ENCODE measurements at places on chromosomes 12 and 14.

- H3K4me3 ChIP-seq: no peak overlapping the region
- peaks cover 7% of the 10 kb centered on the region for H3K4me1 ChIP-seq
- no peak overlapping the region for H3K27ac ChIP-seq
- DNase-seq: no peak
Measured at GRCh38 chr12:53579545-53579955, 46.6 kb downstream of the ATF7 start.

- no peaks in the 10 kb centered on the region for H3K4me1 ChIP-seq
- H3K4me3 ChIP-seq: no peak overlapping the region
- H3K27me3 ChIP-seq: peaks cover 2% of the 10 kb centered on the region
- H3K27ac ChIP-seq: no peak overlapping the region
- H3K36me3 ChIP-seq: no peaks in the 10 kb centered on the region
- DNase-seq: no peak
Measured at GRCh38 chr14:83960832-83961512, 1569.0 kb upstream of the FLRT2 start.

- H3K27ac ChIP-seq: peak overlapping the region; percentile 57
- no peaks in the 10 kb centered on the region for H3K36me3 ChIP-seq
- peaks cover 45% of the 10 kb centered on the region for H3K4me1 ChIP-seq
Measured at GRCh38 chr12:108315486-108316105, 23.5 kb downstream of the CMKLR1 start.

- H3K4me1 ChIP-seq: no peaks in the 10 kb centered on the region
- no peak for DNase-seq
- H3K36me3 ChIP-seq: no peaks in the 10 kb centered on the region
- no peak overlapping the region for H3K27ac ChIP-seq
- no peak overlapping the region for H3K4me3 ChIP-seq
Measured at GRCh38 chr12:75744607-75745256, 233.3 kb upstream of the KRR1 start.

DNA sequence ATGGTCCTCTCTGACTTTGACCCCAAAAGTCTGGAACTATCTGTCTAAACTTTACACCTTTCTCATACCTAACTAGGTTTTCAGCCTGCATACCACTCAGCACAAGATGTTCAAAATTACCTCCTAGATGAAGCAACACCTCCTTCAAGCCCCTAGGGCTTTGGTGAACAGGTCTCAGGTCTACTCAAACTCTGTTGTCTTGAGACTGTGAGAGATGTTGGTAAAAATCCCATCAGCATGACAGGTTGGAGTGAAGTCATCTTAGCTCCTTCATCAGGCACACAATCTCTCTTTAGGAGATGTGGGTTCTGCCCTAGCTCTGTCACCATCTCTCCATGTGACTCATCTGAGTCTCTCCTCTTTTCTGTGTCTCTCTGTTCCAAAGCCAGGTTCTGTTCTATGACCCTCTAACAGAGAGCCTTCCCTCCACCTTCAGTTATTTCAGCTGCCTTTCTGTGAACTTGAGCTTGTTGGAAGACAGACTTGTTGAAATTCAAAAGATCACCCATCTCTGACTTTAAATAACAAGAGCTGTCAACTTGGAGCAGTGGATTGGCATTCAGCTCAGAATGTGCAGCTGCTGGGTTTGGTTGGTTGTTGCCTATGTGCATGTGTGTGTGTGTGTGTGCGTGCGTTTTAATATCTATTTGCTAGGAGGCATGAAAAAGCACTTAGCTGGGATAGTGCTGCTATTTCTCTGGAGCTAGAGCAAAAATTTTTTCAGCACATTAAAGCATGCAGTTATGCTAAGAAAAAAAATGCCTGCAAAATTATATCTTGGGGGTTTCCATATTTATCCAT, 130.7 kb downstream of the CRACR2A start:
- no peak overlapping the region for H3K4me3 ChIP-seq
- H3K27me3 ChIP-seq: peaks cover 3% of the 10 kb centered on the region
- H3K27ac ChIP-seq: no peak overlapping the region
- H3K36me3 ChIP-seq: no peaks in the 10 kb centered on the region

DNA sequence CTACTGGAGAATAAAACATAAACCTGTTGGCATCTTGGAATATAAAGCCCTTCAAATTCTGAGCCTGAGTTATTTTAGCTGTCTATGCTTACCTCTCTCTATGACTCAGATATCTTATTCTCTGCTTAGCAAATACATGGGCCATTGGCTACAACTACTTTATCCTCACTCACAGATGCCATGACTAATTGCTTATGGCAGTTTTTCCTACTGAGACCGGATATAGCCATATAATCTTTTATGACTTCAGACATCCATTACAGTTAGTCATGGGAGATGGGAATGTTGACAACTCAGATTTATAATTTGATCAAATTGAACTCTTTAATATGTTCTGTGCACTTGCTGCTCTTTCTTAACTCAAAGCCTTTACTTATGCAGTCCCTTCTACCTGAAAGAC, 502.4 kb upstream of the ATP2B1 start:
- no peak for DNase-seq
- H3K36me3 ChIP-seq: peaks cover 9% of the 10 kb centered on the region
- H3K27me3 ChIP-seq: no peaks in the 10 kb centered on the region
- no peak overlapping the region for H3K4me3 ChIP-seq

DNA sequence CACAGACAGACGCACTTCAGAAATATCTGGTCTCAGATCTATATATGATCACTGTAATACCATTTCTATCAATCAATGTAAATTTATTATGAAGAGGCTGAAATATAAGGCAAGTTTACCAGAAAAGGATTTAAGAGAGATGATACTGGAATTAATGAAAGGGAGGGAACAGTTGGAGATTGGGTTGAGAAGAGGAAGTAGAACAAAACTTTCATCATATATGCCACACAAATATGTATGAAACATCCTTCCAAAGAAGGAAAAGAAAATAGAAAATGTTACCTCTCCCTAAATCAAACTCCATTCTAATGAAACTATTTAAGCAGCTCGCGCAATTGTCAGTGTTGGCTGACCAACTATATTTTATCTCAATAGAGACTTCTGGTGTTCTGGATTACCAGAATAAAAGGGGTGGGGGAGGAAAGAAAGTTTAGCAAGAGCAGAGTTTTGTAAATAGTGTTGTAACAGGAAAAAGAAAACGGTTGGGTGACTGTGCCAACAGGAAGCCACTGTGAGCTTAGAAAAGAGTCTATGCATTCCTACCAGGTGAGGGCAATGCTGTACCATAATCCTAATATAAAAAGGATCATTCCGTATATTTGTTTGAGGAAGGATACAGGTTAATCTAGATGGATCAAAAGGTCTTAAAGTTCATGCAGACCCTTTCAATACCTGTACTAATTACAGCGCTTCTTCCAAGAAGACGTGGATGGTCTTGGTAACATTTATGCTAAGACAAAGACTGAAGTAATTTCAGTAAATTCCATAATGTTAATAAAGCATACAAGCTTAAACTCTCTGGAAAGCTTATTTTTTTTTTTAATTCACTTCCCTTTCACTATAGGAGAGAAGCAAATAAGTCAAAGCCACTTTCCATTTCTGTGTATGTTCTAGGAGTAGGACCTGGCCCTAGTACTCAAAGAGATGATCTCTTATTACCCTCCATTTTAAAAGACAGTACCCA, 14.5 kb upstream of the LLPH start:
- H3K36me3 ChIP-seq: peaks cover 26% of the 10 kb centered on the region
- peak overlapping the region; percentile 95 for H3K27ac ChIP-seq
- H3K4me3 ChIP-seq: peak overlapping the region; percentile 5
- peak; percentile 42 for DNase-seq
- no peaks in the 10 kb centered on the region for H3K27me3 ChIP-seq
- H3K4me1 ChIP-seq: peaks cover 8% of the 10 kb centered on the region

DNA sequence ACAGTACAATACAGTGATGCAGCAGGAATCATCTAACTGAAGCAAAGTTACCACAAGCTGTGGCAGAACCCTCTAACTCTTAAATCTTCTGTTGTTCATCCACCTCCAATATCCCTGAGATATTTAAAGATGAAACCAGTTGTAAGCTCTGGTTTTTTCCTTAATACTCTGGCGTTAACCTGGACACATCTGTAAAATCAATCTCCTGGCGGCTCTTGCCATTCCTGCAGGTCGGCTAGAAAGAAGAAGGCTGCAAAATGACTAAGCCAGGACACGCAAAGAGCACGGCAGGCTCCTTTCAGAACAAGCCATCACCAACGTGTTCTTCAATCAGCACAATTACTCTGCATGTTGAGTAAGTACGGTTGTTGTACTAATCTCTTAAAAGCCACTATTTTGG, 309.3 kb downstream of the MED13L start:
- no peak overlapping the region for H3K4me3 ChIP-seq
- peaks cover 17% of the 10 kb centered on the region for H3K36me3 ChIP-seq
- peaks cover 9% of the 10 kb centered on the region for H3K4me1 ChIP-seq
- DNase-seq: no peak

DNA sequence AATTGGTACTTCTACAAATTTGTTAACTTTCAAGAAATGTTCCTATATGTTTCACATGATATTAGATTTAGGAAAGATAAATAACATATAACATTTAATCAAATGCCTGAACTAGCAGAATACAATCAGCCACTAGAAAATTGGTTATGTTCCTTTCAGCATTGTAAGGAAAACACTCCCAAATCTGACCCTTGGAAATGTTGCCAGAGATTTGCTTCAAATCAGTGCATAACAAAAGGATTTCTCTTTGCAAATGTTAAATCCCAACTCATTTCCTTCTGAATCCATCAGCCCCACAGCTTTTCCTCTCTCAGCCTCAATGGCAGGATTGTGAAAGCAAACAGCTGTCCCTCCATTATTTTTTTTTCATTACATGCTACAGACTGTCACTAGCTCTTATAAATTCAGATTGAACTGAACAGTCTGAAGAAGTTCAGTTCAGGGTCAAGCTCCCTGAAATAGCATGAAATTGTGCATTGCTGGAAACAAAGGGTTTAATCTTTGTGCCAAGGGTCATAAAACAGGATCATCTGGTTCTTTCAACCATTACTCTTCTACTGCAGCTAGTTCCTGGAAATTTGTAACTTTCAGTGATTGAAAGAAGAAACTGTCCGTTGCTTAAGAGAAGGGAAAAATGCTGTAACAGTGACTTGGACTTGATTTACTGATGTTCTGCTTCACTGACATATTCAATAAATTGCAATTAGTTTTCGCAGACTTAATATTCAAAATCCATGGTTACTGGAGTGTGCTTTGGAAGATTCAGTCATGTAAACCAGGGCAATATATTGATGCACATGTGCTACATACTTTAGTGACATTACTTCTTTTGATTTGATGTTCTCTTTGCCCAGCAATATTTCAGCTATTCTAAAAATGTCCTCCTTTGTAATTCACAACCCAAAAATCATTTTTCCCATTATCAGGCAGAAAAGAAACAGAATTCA, 246.4 kb downstream of the RPL10L start:
- no peak overlapping the region for H3K4me3 ChIP-seq
- H3K36me3 ChIP-seq: no peaks in the 10 kb centered on the region
- H3K27me3 ChIP-seq: peaks cover 2% of the 10 kb centered on the region
- peaks cover 8% of the 10 kb centered on the region for H3K4me1 ChIP-seq
- H3K27ac ChIP-seq: no peak overlapping the region
- no peak for DNase-seq

DNA sequence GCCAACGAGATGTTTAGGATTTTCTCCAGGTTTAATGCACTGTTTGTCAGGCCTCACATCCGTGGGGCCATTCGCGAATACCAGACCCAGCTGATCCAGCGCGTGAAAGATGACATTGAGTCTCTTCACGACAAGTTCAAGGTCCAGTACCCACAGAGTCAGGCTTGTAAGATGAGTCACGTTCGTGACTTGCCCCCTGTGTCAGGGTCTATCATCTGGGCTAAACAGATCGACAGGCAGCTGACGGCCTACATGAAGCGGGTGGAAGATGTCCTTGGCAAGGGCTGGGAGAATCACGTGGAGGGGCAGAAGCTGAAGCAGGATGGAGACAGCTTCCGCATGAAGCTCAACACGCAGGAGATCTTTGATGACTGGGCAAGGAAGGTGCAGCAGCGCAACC, 21.6 kb downstream of the DYNC1H1 start:
- H3K27me3 ChIP-seq: no peaks in the 10 kb centered on the region
- DNase-seq: no peak
- no peak overlapping the region for H3K4me3 ChIP-seq
- H3K36me3 ChIP-seq: peaks cover 50% of the 10 kb centered on the region
- no peaks in the 10 kb centered on the region for H3K4me1 ChIP-seq
- no peak overlapping the region for H3K27ac ChIP-seq
